Esophagus muscularis mucosa (tissue), 4 donors: ENCODE measurements at places on chromosomes 2 and 18.

GRCh38 chr2:147696426-147696825 is 148.4 kb upstream of the ACVR2A start:
- DNase-seq, result no peak

DNA sequence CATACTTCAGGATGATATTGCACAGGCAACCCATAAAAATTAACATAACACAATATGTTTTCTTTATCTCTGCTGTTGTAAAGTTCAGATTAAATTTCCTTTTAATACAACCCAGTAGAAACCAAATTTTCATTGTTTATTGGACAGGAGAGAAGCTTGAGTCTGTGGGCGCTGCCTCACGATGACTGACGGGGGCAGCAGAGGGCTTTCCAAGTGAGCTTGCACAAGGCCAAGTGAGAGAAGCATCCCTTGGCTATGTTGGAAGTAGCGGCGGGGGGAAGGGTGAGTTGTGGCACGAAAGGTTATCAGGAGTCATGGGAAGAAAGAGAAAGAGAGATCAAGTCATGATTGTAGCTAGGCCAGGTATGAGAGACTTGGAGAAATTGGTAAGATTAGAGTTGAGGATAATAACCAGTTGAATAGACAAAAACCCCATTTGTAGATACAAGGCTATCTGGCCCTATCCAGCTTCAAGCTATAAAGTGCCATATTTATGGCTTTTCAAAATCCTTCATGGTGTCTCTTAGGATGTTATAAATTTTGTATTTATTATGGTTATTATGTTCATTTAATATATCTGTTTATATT is 413.7 kb upstream of the FAM98A start:
- no peak for DNase-seq

DNA sequence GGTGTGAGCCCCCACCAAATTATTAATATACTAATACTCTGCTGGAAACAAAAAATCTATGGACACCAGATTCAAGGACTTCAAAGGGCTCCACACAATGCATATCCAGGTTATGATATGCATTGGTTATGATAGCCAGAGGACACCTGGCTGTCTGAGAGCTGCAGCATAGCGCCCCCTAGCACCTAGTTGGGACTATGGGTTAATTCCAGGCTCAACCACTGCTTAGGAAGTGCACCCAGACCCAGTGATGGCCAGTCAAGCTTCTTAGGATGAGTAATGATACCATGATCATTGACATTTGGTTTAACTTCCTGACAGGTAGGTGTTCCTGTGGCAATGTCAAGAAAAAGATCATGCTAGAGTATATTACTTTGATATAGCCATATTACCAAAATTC is 3.8 kb upstream of the FRZB start:
- no peak for DNase-seq

DNA sequence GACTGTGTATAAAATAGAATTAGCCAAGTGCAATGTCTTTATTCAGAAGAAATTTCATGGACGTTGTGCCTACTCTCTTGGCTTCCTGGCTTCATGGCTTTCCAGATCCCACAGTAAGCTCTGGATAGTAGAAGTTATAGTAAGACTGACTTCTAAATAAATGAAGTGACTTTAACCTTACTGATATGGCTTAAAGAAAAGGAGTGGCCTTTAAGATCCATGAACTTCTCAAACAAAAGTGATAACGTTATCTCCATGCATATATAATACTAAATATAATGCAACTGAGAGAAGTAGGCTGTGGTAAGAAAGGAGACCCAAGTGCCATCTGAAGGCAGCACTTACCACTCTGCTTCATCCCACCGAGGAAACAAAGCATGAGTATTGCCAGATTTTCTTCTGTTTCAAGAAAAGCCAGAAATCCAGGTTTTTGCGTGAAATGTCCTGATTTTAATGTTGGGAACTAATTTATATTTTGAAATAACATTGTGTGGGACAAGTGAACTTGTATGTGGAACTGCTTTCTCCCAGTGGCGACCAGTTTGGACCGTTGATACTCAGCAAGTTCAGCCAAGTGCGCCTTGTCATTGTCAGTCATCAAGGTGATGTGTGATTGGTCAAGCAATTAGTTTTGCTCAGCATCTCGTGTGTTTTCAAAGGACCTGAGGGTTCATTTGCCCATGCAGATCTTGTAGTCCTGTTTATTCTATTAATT is 13.9 kb upstream of the IL37 start:
- no peak for DNase-seq

GRCh38 chr2:27407798-27408491 is 1.4 kb downstream of the PPM1G start:
- no peak for DNase-seq

DNA sequence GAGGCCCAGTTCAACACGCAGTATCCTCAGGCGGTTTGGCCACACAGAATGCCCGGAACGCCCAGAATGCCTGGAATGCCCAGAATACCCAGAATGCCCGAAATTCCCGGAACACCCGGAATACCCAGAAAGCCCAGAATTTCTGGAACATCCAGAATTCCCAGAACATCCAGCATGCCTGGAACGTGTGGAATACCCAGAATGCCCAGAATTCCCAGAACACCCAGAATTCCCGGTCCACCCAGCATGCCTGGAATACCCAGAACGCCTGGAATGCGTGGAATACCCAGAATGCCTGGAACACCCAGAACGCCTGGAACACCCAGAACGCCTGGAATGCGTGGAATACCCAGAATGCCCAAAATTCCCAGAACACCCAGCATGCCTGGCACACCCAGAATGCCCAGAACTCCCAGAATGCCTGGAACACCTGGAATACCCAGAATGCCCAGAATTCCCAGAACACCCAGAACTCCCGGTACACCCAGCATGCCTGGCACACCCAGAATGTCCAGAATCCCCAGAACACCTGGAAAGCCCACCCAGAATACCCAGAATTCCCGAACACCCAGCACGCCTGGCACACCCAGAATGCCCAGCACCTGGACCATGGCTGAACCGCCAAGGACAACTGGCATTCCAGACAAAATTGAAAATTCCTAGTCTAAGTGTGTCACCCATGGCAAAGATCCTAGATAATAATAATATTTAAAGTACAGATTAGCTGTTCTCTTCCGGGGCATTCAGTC is 487.4 kb upstream of the SALL3 start:
- DNase-seq, result no peak

DNA sequence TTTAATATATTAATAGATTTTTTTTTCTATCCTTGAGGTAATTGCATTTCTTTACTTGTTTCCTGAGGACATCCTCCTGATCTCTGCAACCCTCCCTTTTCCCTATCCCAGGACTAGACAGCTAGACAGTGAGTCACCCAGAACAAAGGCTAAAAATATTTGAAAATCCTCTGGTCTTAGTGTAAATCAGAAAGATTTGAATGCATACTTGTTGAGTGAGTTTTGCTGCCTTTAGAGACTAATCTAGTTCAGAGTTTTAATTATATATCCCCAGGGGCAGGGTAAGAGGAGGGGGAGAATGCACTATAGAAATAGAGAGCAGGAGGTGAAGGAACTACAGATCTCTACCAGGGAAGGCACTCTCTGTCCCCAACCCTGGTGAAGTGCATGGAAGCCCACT is 202.3 kb upstream of the TCF4 start:
- DNase-seq, result no peak

DNA sequence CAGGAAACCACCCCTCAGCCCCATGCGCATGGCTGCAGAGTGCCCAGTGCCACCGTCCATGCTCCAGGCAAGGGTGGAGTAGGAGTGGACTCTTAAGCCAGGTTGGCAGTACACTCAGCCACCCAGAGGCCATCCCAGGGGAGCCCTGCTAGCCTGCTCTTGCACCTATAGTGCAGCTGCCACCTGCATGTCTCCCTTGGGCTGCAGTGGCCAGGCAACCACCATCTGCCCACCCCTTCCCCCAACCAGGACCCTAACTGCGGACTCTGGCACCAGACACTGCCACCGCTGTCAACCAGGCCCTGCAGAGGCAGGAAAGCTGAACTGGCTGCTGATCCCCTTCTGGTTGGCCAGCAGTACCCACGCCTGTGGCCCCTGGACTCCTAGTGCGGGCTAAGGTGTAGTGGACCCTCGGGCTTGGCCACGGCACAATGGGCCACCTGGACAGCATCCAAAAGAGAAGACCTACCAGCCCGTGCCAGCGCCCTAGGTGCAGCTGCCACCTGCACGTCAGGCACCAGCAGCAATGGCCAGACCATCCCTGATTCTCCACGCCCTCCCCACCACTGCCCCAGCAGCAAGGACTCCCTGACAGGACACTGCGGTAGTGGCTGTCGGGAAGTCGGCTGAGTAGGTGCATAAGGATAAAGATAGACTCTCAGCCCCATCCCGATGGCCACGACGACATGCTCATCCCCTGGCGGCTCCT is 72.8 kb downstream of the RPIA start:
- no peak for DNase-seq

DNA sequence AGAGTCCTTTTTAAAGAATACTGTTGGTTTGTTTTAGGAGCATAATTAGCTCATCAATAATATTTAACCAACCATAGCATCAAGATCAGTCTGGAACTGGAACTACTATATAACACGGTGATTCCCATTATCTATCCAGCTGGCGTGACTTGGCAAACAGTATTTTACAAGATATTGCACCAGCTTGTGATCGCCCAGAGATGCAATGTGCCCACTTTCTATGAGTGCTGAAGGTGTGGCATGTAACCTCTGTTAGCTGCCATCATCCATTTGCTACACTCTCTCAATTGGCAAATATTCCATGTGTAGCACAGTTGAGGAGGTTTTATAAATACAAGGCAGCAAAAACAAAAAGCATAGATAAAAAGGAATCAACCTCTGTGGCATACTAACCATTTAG is 64.9 kb downstream of the FIGN start:
- no peak for DNase-seq

GRCh38 chr2:17805166-17805565 is 11.1 kb upstream of the MSGN1 start:
- DNase-seq, result no peak

DNA sequence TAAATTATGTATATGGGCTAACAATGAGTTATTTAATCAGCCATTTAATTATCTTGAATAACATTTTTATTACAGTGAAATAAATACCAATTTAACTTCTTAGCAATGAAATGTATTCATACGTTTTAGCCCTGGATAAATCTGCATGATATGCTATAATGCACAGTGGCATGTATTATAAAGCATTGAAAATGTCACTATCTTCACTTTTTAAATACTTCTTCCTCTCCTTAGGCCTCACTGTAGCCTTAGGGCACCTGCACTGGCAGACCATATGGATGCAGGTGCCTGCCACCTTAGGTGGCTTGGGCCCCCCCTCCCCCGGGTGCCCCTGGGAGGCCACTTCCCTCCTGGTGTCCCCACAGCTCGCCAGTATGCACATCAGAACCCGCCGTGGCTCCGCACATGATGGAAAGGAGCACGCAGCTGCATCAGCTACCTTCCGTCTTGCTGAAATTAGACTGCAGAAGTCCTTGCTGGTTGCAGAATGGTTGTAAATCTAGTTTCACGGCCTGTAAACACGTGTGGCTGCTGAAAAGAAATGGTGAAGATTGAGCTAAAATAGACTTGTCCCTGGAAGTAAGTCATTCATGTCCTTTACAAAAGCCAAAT is 56.7 kb downstream of the ADI1 start:
- no peak for DNase-seq

DNA sequence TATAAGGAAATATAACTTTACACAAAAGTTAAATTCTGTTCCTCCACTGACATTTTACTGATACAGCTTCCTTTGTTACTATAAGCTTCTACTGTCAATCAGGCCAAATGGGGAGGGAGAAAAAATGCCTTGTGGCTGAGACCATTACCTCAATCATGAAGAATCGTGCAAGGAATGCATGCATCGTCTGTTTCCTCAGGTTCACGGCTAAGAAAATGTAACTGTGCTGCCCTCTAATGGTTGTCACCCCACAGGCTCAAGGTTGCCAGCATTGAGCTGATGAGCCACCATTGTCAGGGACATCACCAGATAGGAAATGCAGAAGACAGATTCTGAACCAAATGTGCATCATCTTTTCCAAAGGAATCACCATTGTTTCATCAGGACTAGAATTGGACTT is 426.9 kb downstream of the CDH2 start:
- no peak for DNase-seq

DNA sequence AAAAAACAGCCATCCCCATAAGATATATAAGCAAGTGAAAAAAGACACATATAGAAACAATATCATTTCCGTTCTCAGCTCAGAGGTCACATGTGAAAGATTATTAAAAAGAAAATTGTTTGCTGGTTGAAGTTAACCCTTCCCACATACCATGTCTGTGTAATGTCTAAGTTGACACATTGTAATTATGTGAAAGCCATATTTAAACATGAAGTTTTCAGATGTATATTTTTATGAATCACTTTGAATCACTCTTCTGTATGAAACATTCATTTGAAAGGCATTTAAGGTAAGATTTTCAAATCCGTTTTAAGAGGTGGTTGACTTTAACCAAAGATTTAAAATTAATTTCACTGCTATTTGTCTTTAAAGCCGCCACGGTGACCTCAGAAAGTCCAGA is 441.9 kb downstream of the RND3 start:
- no peak for DNase-seq

GRCh38 chr2:20539776-20540586 is 93.1 kb downstream of the RHOB start:
- no peak for DNase-seq

GRCh38 chr2:216727346-216728122 is 32.2 kb upstream of the IGFBP5 start:
- DNase-seq, result no peak

DNA sequence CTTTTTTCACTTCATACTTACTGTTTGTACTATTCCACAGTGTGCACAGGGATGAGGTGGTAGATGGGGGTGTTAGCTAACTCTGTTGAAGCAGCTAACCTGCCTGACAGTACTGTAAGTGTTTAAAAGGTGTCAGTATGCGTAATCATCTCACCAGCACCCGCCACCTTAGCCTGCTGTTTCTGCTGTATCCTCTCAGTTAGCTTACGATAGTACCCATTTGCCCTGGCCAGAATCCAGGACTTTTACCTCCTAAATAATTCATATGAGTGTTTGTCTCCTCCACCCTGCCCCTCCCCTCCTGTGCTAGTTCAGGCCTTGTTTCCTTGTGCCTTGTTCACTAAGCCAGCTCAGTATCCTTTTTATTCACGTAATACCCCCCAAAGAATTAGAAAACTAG is 34.2 kb downstream of the TRAPPC12 start:
- DNase-seq, result no peak

GRCh38 chr18:26307161-26307773 is 81.0 kb downstream of the TAF4B start:
- DNase-seq, result no peak

GRCh38 chr2:27489118-27489497 is 435 bp downstream of the IFT172 start:
- DNase-seq, result no peak

- no peak for DNase-seq
Measured at GRCh38 chr2:191209340-191209739, 35.9 kb upstream of the MYO1B start.

DNA sequence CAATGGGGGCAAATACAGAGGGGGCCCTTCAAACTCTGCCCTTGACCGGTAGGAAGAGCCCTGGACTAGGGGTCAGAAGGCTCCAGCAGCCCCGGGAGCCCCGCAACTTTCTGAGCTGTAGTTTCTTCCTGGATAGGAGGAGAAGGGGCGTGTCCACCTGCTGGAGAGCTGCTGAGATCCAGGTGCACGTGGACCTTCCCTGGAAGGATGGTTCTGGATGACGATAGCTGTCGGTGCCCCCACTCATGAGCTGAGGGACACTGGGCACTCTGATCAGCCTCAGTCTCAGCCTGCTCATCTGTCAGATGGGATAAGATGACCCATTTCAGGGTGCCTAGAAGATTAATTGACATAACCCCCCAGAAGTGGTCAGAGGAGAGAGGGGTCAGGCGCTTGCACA is 125.2 kb upstream of the HDAC4 start:
- no peak for DNase-seq

- no peak for DNase-seq
Measured at GRCh38 chr2:222819722-222820333, 41.0 kb upstream of the ACSL3 start.
